ENCODE measurements at places on chromosomes 12 and 14. TPM values are rescaled to one million over a fixed set of nuclear protein-coding genes. Genes with fewer than 3 reads are reported as not detected.

DNA sequence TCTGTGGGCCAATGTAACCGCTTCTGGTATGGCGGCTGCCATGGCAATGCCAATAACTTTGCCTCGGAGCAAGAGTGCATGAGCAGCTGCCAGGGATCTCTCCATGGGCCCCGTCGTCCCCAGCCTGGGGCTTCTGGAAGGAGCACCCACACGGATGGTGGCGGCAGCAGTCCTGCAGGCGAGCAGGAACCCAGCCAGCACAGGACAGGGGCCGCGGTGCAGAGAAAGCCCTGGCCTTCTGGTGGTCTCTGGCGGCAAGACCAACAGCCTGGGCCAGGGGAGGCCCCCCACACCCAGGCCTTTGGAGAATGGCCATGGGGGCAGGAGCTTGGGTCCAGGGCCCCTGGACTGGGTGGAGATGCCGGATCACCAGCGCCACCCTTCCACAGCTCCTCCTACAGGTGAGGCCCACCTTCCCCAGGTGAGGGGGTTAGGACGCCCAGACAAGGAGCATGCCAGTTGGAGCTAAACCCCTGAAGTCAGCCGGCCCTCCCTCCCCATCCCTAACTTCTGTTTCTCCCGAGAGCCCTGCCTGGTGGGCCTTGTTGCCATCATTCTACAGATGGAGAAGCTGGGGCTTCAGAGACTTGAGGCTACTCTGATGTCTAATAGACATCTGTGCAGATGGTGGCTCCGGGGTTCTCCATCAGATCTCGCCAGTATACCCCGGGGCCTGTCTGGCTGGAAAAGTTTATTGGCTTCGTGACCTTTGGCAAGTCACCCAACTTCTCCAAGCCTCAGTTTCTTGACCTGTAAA, 25.3 kb downstream of the PAPLN start:
- no peak for DNase-seq

DNA sequence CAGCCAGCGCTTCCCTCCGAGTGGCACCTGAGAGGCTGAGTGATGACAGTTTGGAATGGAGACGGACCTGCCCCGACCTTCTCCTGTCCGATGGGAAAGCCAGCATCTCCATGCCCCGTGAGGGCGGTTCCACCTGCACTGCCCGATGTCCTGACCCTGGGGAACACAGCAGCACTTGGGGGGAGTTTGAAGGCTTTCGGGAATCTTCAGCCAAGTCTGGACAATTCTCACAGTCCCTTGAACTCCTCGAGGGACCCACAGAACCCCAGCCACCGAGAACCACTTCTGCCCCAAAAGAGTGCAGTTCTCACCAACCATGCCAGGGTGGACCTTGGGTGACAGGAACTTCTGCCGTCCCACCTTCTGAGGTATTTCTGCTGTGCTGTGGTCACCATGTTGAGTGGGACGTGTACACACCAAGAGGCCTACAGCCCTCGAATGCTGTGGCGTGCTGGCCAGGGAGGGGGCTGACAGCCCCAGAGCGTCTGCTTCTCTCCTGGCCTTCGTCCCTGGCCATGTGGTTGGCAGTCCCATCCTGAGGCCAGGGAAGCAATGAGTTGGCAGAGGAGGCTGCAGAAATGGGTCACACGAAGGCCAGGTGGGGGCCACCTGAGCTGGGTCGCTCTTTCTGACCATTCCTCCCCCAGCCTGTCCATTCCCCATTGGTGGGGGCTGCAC, 1.0 kb downstream of the CLBA1 start:
- DNase-seq = no peak

GRCh38 chr12:80313209-80313608, 130.8 kb upstream of the PTPRQ start:
- DNase-seq = no peak

Gene ZNF385A
- 4.3 TPM for total RNA-seq

DNA sequence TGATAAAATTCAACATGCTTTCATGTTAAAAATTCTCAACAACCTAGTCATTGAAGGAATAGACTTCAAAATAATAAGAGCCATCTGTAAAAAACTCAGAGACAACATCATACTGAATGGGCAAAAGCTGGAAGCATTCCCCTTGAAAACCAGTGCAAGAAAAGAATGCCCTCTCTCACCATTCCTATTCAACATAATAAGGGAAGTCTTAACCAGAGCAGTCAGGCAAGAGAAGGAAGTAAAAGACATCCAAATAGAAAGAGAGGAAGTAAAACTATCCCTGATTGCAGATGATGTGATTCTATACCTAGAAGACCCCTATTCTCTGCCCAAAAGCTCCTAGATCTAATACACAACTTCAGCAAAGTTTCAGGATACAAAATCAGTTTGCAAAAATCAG, 52.9 kb downstream of the APOBEC1 start:
- no peak for DNase-seq

Gene RITA1
- total RNA-seq = 37.1 TPM

- no peak for DNase-seq
These were observed 17.5 kb upstream of the BEGAIN start for GRCh38 chr14:100604709-100605108.

DNA sequence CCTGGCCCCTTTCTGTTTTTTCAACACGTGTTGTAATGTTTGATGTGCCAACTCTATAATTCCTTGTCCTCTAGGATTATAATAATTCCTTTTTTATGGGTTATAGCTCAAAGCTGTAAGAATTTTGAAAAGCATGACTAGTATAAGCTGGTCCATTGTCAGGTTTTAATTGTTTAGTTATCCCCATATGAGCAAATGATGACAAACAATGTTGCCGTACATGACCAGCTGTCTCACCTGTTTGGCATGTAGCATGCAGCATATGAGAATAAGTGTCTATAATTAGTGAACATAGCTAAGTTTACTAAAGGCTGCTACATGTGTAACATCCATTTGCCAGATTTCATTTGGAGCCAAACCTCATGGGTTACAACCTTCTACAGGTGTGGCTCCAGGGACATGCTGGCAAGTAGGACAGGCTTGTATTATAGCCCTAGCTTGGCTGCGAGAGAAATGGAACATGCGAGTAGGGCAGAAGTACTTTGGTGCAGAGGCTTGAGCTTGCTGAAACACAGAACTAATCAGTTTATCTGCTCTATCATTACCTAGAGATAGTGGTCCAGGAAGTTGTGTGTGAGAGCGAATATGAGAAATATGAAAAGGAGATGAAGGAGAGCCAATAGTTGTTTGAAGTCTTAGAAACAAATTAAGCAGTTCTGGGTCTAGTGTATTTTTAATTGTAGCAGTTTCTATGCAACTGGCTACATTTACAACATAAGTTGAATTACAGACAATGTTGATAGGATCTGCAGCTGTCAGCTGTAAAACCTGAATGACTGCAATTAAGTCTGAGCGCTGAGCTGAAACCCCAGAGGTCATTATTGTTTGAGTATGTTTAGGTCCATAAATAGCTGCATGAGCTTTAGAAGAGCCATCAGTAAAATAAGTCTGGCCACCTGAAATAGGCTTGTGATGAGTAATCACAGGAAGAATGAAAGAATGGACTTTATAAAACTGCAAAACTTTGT, 22.6 kb upstream of the MAPKAPK5 start:
- no peak for DNase-seq

GRCh38 chr12:106446419-106447092, 89.0 kb downstream of the POLR3B start:
- DNase-seq = no peak

DNA sequence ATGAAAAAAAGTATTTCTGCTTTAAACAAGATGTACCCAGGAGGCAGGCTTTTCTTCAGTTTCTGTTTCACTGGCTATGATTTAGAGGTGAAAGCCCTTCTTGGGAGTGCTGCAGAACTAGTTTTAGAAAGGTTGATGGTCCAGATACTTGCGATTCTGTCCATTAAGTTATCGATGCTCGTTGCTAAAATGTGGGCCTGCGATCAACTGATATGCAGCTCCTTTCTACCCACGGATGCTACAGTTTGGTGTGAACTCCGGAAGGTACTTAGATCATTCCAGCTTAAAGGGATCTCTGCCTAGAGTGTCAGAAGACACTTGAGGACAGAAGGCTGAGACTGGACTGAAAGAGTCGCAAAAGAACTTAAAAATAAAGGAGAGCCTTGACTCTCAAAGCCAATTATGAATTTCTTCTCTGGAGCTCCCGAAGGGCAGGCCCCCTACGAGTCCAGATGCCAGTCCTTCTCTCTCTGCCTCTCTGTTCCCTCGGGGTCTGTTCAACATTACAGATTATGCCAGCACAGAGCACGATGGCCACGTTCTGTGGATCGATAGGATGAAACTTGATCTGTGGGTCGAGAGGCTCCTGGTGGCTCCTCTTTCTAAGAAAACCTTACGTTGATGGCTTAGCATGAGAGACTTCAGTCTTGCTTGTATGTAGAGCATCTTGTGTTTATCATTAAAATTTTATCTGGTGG, 40.0 kb downstream of the FBXW8 start:
- no peak for DNase-seq

- no peak for DNase-seq
These were observed 12.0 kb downstream of the DLK1 start for GRCh38 chr14:100738704-100739131.

- DNase-seq = no peak
These were observed 129.1 kb downstream of the NTF3 start for GRCh38 chr12:5561057-5561456.

GRCh38 chr14:78524196-78524595, 354.0 kb downstream of the NRXN3 start:
- DNase-seq = no peak

DNA sequence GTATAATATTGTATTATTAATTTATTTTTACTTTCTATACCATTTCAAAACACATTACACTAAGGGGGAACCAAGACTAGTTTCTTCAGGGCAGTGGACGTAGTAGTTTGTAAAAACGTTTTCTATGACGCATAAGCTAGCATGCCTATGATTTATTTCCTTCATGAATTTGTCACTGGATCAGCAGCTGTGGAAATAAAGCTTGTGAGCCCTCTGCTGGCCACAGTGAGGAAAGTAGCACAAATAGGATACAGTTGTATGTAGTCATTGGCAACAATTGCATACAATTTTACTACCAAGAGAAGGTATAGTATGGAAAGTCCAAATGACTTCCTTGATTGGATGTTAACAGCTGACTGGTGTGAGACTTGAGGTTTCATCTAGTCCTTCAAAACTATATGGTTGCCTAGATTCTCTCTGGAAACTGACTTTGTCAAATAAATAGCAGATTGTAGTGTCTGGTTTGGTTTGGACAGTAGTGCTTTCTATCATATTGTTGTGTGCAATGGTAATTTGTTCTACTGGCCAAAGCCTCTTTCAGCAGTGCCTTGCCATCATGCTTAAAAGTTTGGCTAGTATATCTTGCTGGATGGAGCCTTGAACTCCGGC, 24.3 kb upstream of the PLEKHD1 start:
- DNase-seq = no peak

DNA sequence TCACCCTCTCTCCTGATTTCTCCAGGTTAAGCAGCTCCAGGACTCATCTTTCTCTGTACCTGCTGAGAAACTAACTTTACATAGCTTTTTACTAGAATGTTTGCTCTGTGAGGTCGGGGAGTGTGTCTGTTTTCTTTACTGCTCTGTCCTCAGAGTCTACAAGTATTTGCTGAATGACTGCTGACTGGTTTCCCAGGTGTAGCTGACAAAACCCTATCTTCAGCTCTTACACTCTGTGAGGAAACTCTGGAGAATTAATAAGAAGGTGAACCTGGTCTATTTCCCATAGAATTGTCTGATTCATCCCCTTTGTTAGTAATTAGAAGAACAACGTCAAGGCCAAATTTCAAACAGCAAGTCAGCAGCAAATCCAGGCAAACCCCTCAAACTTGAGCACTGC, 226.8 kb downstream of the ZFP36L1 start:
- DNase-seq = no peak

Gene SCNN1A
- 52.2 TPM for total RNA-seq

- DNase-seq = no peak
These were observed 22.7 kb downstream of the CCDC198 start for GRCh38 chr14:57470909-57471308.

Gene OR4E2
- not detected for total RNA-seq

Gene RNASE7
- total RNA-seq = 0.86 TPM

All from epithelial cell of proximal tubule (primary cell).